ENCODE measurements at places on chromosomes 4 and X. TPM values are rescaled to one million over a fixed set of nuclear protein-coding genes. Genes with fewer than 3 reads are reported as not detected.

The PTCHD1 gene
- polyA plus RNA-seq, result not detected

GRCh38 chr4:125796138-125796537, 481.4 kb downstream of the FAT4 start:
- no peak overlapping the region for H3K4me3 ChIP-seq
- no peaks in the 10 kb centered on the region for H3K4me1 ChIP-seq
- H3K27me3 ChIP-seq, result no peaks in the 10 kb centered on the region
- no peaks in the 10 kb centered on the region for H3K36me3 ChIP-seq

DNA sequence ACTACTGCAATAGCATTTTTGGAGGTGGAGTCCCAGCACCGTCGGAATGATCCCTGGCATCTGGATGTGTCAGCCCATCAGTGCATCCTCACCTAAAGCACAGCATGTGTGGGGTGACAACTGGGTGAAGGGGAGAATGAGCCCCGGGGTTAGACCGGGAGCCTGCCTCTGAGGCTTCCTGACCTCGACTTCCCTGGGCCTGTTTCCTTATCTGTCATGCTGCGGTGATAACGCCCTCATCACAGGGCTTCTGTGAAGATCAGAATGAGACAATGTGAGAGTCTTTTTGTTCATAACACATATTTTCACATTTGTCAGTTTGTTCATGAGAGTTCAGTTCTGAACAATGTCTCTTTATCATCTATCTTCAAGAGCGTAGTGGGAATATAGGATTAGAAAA, 31.1 kb upstream of the PDLIM3 start:
- H3K36me3 ChIP-seq, result no peaks in the 10 kb centered on the region
- no peak overlapping the region for H3K4me3 ChIP-seq
- no peak overlapping the region for H3K27ac ChIP-seq
- no peak for DNase-seq
- no peaks in the 10 kb centered on the region for H3K4me1 ChIP-seq

DNA sequence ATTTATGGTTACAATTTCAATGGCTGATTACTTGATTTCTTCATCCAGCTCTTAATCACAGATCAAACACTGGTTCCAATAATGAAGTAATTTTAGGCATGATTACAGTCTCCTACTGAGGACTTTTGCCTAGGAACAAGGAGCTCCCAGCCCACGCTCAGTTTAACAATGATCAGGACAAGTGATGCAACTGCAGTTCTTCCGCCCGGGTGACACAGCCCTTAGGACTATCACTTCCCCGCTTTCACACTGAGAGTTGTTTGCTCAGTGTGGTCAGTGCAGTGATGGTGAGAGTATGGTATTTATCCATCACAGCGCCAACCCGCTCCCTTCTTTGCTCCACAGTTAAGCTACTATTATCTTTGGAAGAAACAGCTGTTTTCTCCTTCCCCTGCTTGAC, 203.2 kb upstream of the MBNL3 start:
- no peaks in the 10 kb centered on the region for H3K36me3 ChIP-seq
- no peak overlapping the region for H3K27ac ChIP-seq
- H3K4me3 ChIP-seq, result no peak overlapping the region

DNA sequence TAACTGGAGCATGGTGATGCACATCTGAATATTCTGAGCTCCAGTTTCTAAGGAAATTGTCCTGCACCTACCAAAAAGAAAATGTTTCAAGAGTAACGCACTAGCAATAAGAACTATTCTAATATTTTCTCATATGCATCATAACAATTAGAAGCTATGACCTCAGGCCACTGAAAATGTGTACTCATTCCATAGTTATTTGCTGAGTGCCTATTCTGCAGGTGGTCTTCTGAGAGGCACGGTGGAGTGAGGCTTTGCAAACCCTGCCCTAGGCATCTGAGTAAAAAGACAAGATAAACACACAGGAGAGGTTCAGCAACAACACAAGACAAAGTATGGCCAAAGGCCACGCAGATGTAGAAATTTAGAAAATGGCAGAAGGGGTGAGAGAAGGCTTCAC, 23.7 kb downstream of the SLC10A6 start:
- no peak for DNase-seq
- no peaks in the 10 kb centered on the region for H3K27me3 ChIP-seq
- no peak overlapping the region for H3K4me3 ChIP-seq
- no peaks in the 10 kb centered on the region for H3K36me3 ChIP-seq
- H3K4me1 ChIP-seq, result no peaks in the 10 kb centered on the region

DNA sequence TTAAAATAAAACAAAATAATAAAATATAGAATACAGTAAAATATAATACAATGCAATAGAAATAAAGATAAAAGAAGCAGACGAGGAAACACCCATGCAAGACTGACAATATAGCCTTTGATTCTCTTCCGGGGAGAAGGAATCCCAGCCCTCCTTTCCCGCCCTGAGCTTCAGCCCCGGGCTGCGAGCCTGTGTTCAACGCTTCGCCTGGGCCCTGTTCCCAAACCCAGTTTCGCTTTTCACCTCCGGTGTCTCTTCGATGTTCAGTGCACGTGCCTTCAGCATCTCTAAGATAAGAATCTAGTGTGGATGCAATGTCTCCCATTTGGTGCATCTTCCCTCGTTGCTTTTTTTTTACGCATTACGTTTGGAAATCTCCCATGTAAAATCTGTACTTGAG, 38.4 kb upstream of the ARSD start:
- peaks cover 4% of the 10 kb centered on the region for H3K4me1 ChIP-seq
- no peaks in the 10 kb centered on the region for H3K27me3 ChIP-seq
- no peak for DNase-seq

All from CD4-positive, CD25-positive, alpha-beta regulatory T cell (primary cell).